ENCODE measurements at places on chromosomes 3 and 15.
A peak's percentile ranks its signal among the peaks of the same experiment; 100 is the strongest.

- DNase-seq = no peak
Measured at GRCh38 chr3:65379223-65379622, 659.5 kb downstream of the MAGI1 start.

- DNase-seq = no peak
Measured at GRCh38 chr3:170076715-170077238, 39.0 kb downstream of the GPR160 start.

- no peak for DNase-seq
Measured at GRCh38 chr3:88703501-88704059, 403.8 kb upstream of the EPHA3 start.

GRCh38 chr15:100336061-100336460, 5.7 kb downstream of the ADAMTS17 start:
- no peak for DNase-seq

DNA sequence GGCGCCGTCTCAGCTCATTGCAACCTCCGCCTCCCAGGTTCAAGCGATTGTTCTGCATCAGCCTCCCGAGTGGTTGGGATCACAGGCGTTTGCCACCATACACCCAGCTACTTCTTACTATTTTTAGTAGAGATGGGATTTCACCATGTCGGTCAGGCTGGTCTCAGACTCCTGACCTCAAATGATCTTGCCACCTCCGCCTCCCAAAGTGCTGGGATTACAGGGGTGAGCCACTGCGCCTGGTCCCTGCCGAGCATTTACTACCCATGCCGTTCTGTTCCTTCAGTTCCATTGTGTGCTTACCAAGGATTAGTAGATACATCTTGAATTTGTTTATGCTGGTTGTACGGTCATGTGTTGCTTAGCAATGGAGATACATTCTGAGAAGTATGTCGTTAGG, 10.3 kb downstream of the CHD2 start:
- DNase-seq = no peak

DNA sequence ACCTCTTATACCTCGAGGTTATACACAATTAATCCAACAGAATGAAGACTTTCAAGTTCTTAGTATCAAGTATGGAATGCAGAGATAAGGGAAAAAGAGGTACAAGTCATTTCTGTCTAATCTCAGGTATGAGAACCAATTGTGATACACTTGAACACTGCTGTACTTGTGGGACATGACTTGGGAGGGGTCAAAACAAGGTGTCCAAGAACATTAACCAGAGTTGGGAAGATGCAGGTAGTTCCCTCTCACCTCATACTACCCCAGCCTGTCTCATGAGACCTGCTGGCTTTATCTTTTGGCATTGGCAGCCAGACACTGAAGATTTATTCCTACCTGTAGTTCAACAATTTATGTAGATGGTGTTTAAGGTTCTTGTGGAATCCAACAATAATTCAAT, 209.7 kb downstream of the NR1D2 start:
- no peak for DNase-seq

DNA sequence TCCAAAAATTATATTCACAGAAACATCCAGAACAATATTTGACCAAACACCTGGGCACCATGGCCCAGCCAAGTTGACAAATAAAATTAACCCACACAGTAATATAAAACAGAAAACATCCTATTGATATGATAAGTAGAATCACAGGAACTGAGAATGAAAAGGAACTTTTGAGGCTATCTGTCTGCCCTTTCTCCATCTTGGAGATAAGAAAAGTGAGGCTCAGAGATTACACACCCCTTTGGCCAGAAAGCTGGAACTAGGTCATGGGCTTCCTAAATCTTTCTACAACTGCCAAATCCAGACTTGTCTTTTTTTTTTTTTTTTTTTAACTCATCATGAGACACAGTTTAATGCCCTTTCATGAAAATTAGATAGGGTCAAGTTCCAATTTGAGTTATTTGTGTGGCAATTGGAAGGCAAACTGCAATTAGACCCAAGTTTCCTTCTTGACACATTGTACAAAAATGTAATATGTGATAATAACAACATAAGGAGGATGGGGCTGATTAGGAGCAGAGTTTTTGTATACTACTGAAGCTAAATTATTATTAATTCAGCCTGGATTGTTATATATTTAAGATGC, 137.2 kb downstream of the RPL22L1 start:
- no peak for DNase-seq

DNA sequence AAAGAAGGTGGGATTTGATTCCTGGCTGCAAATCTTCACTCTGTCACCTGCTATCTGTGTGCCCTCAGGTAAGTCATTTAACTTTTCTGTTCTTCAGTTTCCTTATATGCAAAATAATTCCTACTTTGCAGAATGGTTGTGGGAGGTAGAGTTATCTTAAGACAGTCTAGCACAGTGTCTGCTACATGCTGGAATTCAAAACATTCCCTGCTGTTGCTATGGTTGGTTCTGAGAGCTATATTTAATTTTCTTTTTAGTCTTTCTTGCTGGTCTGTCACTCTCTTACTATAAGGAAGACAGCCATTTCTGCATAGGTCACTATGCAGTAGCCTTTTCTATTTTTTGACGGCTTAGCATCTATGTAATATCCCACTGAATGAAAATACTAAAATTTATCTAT, 4.0 kb upstream of the ADPGK start:
- no peak for DNase-seq

DNA sequence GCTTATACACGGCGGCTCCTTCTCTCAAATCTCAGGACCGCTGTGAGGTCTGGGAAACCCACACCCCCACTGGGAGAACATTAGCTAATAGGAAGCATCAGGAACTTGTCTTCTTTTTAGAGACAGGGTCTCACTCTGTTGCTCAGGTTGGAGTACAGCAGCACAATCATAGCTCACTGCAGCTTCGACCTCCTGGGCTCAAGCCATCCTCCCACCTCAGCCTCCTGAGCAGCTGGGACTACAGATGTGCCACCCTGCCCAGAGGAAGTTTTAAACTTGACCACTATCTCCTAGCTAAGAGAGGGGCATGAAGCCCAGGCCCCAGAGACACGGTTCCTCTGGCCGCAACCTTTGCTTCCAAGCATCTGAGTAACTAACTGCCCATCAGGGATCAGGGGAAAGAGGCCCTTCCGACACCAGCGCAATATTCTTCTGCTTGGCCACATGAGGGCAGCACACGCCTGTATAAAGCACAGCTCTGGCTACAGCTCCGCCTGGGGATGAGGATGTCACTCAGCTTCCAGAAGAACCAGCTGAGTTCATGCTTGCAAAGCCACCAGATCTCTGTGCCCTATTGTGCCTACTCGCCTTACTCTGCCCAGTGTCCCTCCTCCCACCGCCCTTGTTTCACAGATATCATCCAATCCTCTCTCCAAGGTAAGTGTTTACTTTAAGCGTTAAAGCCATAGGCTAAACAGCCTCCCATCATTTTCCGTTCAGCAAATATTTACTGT, 57.6 kb upstream of the SLC6A11 start:
- peak; percentile 72 for DNase-seq

- peak; percentile 63 for DNase-seq
Measured at GRCh38 chr15:90306560-90306959, 41.1 kb downstream of the NGRN start.

DNA sequence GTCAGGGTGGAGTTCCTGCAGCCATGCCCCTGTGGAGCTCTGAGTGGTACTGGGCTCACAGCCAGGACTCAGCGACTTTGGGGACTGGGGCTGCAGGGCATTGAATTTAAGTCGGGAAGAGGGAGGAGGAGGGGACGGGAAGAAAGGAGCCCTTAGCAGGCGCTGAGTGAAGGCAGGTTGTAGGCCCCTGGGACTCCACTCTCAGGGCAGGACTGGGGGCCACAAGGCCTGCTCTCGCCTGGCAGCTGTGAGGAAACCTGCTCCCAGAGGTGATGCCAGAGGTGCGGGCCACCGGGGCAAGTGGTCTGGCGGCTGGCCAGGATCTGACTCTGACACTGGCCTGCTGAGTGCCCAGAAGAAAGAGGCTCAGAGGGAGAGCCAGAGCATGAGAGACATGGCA, 73.5 kb downstream of the EPHB3 start:
- DNase-seq = no peak

DNA sequence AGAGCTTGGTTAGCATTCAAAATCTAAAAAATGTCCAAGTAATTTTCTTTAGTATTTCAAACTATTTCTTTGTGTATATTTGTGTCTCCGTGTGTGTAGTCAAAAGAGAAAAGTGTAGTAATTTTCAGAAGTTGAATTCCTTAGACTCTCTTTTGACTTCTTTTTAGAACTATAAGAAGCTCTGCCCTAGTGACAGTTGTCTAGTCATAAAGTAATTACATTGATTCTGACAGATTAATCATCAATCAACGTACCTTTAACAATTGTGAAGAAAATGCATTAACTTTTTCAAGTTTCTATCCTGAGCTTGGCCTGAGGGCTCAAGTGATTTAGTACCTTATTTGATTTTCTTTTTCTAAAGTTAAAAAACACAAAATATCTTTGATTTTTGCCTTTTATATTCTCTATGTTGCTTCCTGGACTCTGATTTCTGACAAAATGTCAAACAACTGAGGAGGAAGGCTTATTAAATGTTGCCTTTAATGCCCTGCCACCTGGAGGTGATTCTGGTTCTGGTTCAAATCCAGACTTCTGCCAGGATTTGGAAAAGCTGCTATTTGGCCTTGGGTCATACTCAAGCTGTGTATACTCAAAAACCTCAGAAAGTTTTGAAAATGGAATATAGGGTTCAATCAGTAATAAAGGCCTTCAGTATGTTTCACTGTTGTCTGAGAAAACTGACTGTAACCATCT, 653.6 kb downstream of the NSUN3 start:
- no peak for DNase-seq

DNA sequence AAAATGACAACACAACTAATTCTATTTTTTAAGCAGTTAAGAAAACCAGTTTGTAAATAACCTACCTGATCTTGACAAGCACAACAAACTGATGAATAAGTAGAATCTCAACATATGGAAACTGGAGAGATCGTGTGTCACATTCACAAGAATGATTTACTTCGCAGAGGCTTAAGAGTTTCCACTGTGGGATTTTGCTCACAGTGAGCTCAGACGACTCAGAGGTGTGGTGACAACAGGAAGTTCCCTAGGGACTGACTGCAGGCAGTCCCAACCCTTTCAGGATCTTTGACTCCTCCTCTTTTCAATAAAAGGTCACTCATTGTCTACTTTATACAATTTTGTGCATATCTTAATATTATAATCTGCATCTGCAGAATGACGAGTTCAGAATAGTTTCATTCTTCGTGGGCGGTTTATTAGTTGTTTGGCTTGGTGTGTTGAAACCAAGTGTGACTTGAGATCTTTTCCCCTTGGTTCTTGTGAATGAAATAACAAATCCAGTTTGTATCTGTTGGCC, at the start of gene LIPH:
Gene LIPH (minus strand): TSS at position 231 of the 520 bp plus-strand sequence. CDS start 117 bp downstream, at position 114.
- DNase-seq = peak; percentile 58

DNA sequence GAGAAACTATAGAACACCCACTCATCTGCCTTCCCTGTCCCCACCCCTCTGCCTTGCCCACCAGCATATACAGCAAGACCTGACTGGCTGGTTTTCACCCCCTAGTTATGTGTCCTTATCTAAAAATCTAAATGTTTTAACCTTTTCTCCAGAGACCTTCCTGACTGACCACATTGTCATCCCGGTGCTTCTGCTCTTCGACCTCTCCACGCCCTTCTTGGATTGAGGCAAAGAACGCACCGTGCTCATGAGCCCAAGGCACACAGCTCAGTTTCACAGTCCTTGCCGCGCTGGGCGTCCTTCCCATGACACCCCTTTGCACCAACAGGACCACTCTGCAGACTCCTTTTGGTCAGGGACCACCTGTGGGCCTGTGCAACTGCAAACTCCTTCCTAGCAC, 62.7 kb downstream of the B3GNT5 start:
- no peak for DNase-seq

DNA sequence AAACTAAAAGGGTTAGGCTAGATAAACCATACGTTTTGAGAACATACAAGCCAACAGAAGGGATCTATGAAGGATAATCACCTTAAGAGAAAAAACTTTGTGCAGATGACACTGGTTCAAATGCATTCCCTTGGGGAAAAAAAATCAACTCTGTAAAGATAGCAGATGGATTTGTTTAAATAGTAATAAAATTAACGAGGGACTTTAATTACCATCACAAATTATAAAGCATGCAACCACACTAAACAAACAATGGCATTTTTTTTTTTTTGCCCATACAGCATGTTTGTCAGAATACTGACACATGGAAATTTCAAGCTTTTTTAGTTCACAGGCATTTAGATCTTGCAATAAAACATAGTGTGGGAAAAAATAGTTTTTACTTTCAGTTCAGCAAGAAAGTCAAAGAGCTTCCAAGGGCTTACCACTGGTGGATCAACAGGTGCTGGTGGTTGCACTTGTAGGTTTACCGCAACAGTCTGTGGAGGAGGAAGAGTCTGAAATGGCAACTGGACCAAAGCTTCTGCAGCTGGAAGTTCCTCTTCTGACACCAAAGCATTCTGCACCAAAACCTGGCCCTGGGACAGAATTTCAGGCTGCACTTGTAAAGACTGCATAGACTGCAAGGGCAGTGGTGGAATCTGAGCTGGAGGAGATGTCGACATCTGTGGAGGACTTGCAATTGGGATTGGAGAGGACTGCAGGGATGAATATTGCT, 53.1 kb downstream of the PHC3 start:
- peak; percentile 51 for DNase-seq

- DNase-seq = no peak
Measured at GRCh38 chr3:186967686-186968085, 37.4 kb downstream of the ST6GAL1 start.

DNA sequence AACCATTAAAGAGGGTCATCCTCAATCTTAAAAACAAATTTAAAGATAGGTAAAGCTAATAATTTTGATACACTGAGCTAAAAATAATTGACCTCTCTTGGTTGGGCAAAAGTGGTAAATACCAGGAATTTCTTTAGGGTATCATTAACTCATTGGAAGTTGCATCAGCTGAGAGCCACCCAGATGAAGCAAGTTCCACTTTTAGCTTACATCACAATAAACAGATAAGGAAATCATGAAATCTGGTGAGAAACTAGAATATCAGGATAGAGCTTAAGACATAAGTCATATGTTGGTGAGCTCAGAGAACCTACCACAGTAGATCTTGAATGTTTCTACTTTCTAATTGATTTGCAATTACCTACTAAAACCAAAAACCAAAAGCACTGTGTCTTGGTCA, 97.4 kb upstream of the SLC2A2 start:
- no peak for DNase-seq

- no peak for DNase-seq
Measured at GRCh38 chr3:185153861-185154629, 1.2 kb upstream of the C3orf70 start.

- no peak for DNase-seq
Measured at GRCh38 chr15:98782801-98783200, 134.5 kb downstream of the IGF1R start.

DNA sequence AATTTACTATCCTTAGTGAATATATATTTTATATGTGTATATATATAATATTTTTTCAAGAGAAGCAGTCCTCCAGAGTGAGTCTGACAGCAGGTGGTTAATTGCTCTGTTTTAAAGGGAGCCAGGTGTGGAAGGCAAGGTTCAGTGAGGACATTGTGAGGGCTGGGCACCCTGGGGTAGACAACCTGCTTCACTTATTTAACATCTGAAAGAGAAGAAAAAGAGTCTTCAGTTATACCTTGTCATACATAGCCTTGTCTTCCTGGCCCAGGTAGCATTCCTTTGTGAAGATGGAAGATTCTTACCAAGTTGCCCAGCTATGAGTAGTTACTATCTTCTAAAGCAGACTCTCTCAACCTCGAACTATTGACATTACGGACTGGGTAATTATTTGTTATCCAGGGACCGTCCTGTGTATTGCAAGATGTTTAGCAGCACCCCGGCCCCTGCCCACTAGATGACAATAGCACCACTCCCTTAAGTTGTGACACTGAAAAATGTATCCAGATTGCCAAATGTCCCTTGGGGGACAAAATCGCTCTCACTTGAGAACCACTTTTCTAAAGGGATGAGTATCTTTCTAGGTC, 336.0 kb upstream of the TRIM42 start:
- no peak for DNase-seq

- no peak for DNase-seq
Measured at GRCh38 chr3:30554317-30554690, 52.1 kb upstream of the TGFBR2 start.

All from GM10248 (cell line).